ENCODE measurements at places on chromosomes 3 and 15.

GRCh38 chr3:36493051-36493450 lies 112.7 kb downstream of the STAC start:
- no peak for DNase-seq

DNA sequence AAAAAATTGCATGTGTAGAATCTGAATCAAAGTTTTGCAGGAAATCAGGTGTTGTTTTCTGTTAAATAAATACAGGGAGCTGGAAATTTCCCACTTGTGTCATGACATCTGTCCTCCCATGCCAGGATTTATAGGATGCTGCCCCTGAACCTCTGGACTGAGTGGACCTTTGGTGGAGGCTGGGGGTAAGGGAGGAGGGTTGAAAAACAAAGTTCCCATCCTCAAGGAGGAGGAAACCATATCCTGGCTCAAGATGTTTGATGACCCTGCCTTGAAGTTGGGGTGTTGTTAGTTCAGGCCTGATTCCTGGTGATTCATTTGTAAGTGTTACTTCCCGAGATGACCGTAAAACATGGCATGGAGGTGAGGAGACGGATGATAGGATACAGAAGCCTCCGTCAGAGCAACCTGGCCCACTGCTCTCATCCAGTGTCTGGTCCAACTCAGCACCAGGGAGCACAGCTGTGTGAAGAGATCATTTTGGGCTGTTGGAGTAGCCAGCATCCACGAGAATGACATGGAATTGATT lies 223.6 kb downstream of the CACNA2D3 start:
- DNase-seq = no peak

DNA sequence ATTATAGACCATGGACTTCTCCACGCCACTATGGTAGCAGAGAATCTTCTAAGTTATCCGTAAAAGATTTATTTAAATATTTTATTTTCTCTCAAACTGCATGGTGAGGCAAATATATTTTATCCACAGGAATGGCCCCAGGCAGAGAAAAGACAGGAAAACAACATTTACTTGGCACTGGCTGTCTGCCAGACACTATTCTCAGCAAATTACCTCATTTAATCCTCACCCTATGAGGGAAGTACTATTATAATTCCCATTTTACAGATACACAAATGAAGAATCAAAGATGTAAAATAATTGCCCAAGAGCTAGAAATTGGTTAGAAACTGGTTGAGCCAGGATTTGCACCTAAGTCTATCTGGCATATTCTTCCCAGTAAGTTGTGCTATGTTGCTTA lies 361.4 kb upstream of the IL12A start:
- DNase-seq = no peak

DNA sequence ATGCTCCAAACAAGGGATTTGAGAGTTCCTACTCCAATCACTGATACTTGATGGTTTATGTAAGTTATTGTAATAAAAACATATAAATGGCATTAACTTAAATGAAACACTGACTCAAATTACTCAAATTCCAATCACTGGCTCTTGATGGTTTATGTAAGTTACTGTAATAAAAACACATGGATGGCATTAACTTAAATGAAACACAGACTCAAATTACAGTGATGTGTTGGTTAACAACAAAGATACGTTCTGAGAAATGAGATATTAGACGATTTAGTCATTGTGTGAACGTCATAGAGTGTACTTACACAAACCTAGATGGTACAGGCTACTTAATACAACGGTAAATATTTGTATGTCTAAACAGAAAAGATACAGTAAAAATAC lies 6.6 kb downstream of the MOBP start:
- DNase-seq = no peak

DNA sequence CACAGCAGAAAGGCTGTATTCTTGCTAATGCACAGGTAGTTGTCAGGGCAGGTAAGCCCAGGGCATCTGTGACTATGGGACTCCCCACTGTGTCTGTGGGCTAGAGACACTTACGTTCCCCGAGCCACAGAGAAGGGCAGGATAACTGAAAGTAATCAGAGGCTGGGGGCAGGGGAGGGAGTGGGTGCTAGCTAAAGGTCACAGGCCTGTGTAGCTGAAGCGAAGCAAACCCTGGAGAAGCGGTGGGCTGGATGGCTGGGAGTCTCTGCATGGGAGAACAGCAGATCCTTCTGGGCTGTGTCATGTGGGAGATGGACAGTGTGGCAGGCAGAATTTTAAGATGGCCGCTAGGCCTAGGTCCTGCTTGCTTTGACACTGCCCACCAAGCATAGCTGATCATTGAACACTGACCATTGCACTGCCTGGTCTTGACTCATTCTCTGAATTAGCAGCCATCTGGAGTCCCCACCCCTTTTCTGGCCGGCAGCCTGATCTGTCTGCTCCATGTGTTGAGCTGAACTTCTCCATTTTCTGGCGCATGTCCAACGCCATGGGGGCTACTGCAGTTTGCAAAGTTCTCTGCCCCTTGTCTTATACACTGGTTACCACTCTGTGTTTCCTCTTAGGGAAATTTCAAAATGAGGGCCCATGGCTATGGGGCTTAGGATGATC lies 110.0 kb downstream of the DGKG start:
- DNase-seq = no peak

DNA sequence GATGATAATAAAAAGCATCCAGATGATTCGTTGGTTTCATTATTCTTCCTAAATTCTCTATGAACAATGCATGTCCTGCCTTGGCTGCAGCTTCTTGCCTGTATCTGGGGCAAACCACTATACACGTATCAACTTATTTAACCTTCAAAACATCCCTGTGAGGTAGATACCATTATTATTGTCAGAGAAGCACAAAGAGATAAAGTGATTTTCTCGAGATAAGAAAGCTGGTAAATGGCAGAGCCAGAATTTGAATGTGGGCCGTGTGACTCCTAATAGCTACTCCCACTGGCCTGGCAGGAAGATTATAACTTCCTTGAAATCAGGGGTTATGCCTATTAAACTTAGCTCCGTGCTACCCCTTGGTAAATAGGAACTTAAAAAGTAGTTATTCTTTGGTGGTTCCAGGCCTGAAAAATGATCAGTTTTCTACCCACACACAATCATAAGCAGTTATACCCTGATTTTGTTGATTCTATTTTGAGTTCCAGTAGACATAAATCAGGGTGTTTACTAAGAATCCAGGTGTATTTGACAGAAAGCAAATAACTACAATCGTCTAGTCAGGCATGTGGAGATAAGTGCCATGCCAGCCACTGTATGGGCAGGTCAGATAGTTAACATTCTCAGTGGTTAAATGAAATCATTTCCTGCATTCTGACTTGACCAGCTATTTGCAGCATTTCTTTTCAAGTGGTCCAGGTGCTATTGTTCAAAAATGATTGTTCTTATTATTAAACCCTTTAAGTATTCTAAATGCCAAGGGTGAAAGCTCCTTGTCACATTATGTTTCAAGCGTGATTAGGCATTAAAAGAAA lies 99.2 kb upstream of the LRRN1 start:
- DNase-seq = no peak

GRCh38 chr3:126703512-126704493 lies at the start of gene CHCHD6:
Gene CHCHD6 (plus strand): TSS chr3:126704240. CDS start chr3:126704313, 73 bp downstream.
- peak; percentile 96 for DNase-seq

DNA sequence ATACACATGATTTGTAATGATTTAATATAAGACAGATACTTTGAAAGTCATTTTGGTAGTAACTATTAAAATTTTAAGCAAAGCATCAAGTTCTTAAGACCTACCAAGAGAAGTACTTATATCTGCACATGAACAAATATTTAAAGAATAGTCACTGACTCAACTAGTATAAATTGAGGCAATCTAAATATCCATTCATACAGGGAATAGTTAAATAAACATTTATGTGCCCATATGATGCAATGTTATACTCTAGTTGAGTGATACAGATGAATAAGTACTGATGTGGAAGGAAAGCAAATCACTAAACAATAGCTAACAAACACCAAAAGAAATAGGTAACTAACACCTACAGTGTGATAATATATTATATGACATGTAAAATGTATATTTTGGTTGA lies 527.7 kb downstream of the EPHA3 start:
- no peak for DNase-seq

- DNase-seq = no peak
Observed at GRCh38 chr3:150130404-150131100, 159.9 kb upstream of the PFN2 start.

- no peak for DNase-seq
Observed at GRCh38 chr3:121895121-121895520, 920 bp downstream of the SLC15A2 start.

DNA sequence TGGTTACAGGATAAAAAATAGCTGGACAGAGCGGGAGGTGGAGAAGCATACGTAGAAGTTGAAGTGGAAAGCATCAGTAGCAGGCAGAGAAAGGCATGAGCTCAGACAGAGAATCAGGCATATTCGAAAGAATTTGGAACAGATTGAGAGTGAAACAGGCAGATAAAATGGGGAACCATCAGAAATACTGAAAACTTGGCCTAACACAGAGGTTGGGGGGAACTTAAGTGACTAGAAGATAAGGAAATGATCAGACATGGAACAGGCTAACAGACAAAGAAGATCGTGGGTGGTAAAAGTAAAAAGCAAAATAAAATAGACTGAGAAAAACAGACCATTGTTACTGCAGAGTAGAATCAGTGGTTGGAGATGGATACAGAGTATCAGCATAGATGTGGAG lies 32.9 kb downstream of the GTF2E1 start:
- no peak for DNase-seq

DNA sequence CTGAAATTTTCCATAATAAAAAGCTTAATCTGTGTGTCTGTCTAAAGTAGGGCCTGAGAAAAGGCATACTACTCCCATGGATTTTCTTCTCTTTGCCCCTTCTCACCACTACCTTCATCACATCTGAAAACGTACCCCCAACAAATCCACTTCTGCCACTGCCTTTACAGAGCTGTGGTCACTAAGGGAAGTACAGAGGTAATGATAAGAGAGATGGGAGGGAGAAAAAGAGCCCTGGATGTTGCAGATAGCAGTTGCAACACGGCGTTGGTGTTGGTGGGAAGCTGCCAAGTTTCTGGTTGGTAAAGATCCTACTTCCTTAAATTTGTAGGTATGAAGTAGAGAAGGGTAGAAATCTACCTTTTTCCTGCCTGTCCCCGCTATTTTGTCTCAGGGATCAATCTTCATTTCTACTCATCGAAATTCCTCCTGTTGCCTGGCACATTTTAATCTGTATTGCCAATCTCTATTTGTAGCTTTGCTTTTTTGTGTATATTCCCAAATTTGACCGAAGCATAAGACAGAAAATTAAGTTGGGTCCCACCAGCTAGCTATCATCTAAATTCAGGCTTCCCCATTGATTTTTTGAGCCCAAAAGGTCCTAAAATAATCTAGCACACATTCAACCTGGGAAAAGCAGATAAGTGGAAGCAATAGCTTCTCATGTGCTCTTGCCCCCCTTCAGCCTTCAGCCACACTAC lies 102.9 kb downstream of the TFDP2 start:
- DNase-seq = no peak

DNA sequence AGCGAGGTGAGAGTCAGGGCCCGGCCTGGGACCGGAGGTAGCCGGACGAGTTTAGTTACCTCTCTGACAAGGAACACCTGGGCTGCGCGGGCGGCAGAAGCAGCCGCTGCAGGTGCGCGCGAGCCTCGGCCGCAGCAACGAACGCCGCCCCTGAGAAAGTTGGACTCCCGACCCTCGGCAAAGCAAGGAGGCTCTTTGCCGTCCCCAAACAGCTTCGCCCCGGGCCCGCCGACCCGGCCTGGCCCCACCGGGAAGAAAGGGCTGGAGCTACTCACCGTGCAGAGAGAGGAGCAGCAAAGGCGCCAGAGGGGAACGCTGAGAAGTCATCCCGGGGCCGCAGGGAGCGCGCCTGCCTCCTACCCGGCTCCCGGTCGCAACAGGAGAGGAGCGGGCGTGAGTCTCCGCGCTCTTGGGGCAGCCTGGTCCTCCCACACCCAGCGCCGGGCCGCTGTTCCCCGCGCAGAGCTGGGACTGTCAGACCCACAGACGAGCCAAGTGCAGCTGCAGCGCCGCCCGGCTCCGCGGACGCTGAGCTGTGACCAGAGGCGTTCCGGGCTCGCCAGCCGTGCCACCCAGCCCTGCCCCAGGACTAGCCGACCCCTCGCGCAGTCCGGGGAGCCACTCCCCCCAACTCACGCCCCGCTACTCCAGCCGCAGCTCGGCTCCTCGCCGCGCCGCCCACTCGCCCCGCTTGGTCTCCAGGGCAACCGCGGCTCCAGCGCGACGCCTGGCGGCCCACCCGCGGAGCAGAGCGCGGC lies at the start of gene IGSF11:
IGSF11 (minus strand) TSS at position 591 of the 758 bp plus-strand sequence; CDS start at position 327, 264 bp downstream.
- DNase-seq = peak; percentile 65

- DNase-seq = no peak
Observed at GRCh38 chr15:92596623-92597022, 59.0 kb downstream of the FAM174B start.

DNA sequence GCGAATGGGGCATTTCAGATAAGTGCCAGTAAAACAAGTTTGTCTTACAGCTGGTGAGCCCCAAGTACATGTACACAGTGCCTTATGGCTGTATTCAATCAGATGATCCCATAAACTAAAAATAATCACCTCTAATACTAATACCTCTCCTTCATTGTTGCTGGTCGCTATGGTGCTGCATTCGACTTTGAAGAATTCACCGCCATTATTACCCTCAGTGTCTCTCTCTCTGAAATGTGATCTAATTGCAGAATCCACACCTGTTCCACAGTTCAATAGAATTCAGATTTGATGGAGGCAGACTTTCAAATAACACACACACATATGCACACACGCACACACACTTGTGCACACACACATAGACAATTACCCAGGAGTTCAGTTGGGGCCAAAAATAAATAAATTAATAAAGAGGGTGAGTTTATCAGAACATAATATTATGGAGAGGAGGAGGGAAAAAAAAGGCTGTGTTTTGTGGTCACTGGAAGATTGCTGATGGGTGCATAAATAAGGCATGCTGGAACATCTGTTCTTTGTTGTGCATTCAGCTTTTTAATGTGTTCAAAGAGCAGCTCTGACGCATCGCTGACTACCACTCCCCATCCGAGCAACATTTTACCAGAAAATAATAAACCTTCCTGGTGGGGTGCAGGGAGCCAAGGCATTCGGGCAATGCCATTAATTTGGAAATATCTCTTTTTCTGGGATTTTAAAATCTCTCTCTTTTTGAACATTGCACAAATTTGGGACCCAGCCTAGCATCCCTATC lies 235.7 kb downstream of the SATB1 start:
- DNase-seq = no peak

DNA sequence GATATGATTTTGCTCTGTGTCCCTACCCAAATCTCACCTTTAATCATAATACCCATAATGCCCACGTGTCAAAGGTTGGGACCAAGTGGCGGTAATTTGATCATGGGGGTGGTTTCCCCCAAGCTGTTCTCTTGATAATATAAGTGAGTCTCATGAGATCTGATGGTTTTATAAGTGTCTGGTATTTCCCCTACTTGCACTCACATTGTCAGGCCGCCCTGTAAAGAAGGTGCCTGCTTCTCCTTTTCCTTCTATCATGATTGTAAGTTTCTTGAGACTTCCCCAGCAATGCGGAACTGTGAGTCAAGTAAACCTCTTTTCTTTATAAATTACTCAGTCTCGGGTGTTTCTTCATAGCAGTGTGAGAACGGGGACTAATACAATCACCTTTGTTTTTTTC lies 279.8 kb downstream of the ARPP21 start:
- no peak for DNase-seq
